H7 (cell line): ENCODE measurements at places on chromosomes 3 and 15.

DNA sequence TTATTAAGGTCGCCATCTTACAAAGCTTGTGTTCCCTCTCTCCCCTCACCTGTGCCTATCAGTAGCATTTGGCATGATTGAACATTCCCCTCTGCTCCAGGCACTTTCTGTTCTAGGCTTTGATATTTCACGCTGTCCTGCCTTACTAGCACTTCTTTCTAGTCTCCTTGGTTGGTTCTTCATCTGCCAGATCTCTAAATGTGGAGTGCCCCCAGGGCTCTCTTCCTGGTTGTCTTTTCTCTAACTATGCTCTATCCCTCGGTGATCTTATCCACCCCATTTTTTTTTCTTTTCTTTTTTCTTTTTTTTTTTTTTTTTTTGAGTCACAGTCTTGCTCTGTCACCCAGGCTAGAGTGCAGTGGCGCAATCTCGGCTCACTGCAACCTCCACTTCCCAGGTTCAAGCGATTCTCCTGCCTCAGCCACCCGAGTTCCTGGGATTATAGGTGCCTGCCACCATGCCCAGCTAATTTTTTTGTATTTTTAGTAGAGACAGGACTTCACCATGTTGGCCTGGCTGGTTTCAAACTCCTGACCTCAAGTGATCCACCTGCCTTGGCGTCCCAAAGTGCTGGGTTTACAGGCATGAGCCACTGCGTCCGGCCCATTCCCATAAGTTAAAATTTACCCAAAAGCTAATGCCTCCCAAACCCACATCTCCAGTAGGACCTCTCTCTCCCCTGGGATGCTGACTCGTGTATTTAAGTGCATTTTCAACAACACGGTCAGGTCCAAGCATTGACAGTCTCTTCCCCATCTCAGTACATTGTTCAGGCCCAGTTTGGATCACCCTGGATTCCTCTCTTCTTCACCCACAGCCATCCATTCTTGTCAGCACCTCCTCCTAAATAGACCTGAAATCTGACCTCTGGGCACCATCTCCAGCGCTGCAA, 5.2 kb downstream of the NUSAP1 start:
- DNase-seq, result no peak

- DNase-seq, result no peak
Measured at GRCh38 chr3:131747466-131747865, 244.7 kb upstream of the MRPL3 start.

DNA sequence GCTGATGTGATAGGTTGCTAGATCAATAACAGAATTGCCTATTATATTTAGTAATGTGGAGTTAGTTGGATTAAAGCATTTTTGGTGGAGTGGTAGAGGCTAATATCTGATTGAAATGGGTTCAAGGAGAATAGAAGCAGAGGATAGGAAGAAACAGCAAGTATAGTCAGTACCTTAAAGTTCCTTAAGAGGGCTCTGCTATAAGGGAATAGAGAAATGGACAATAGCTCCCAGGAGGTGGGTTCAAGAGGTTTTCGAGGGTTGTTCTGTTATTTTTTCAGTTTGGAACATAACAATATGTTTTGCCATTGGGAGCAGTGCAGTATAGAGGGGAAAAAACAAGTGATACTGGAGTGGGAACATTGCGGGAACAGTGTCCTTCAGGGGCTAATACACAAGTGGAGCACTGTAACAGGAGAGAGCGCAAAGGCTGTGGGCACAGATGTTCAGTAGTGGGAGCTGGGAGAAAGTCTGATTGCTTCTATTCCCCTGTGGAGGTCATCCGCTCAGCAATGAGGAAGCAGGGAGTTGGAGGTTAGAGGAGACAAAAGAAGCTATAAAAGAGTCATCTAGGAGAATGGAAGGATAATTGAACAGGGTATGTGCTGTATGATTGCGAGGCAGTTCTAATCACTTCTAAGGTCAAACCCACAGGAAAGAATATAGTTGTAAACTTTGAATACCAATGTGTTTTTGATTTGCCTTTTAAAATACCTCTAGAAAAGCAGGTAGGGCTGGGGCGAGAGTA, 3.3 kb downstream of the MRPS11 start:
- DNase-seq, result no peak

DNA sequence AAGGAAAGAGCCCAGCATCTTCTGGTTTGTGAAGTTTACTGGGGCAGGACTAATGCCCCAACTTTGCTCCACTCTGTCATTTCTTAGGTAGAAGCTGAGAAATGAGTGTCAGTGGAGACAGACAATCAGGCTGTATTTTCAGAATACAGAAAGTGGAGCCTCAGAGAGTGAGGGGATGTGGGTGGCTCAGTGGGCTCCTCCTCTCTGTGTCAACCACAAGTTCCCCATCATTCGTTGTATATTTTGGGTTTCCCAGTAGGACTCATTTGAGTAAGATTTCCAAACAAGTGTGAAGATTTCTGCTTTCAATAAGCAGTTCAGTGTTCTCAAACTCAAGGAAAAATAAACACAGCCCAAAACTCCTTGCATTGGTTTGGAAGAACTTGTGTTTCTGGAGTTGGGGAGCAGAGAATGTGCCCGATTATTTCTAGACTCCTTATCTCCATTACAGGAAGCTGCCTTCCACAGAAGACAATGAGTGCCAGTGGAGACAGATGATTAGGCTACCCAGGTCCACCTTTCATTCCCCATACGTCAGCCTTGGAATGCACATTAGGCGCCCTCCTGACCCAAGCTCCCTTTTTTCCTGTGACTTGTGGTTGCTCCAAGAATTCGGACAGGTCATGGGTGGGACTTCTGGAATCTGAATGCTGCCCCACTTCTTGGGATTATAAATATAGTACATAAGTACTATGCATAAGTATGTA, 792.1 kb upstream of the LMCD1 start:
- no peak for DNase-seq

GRCh38 chr3:192816351-192816750, 89.0 kb upstream of the FGF12 start:
- DNase-seq, result no peak

DNA sequence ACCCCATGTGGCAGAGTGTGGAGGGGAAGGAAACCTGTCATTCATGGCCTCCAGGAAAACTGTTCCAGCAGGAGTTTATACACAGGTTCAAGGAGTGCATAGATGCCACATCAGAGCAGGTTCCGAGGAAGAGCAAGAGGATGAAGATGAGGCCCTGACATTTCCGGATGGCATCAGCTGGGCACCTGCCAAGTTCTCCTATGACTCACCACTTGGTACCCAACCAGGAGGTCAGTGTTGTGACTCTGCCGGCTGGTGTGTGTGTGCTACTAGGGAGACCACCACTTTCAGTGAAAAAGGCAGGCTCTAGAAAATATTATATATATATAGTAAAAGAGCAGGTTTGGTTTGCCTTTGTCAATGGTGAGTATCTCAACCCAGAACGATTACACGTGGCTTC, 69.3 kb downstream of the NTRK3 start:
- no peak for DNase-seq

GRCh38 chr3:134817297-134817696, 22.2 kb downstream of the EPHB1 start:
- DNase-seq, result no peak

GRCh38 chr15:72961346-72961745, 90.9 kb upstream of the NEO1 start:
- DNase-seq, result no peak

- DNase-seq, result no peak
Measured at GRCh38 chr3:170864525-170865208, 5.3 kb downstream of the RPL22L1 start.

GRCh38 chr3:101611023-101611422, 37.0 kb downstream of the PCNP start:
- DNase-seq, result no peak

DNA sequence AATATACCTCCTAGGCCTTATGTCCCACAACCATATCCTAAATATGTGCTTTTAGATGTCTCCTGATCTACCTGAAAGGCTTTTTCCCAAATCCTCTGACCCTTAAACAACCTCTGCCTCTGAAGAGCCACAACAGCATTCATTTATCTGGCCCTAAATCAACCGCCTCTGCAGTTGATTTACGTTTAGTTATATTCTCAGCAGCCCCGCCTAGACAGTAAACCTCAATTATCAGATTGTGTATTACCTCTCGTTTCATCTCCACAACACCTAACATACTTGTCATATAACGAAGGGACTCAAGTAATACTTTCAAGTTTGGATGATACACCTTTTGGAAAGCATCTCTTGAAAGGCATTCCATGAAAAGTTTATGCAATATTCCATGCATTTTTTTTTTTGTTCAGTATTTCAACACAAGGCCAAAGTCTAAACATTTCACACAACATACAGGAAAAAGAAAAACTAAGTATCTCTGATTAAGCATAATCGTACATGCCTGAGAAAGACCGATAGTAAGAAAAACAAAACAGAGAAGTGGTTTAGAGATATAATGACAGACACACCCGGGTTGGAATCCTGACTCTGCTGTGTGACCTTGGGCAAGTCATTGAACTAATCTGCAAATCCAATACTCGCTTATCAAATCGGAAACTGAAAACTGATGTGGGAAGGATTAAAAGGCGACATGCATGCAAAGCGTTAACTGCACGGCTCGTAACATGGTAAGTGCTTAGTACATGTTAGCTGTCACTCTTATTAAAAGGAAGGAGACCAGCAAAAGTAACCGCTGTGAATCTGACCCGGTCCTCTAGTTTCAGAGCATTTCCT, 778 bp downstream of the CRBN start:
- no peak for DNase-seq

DNA sequence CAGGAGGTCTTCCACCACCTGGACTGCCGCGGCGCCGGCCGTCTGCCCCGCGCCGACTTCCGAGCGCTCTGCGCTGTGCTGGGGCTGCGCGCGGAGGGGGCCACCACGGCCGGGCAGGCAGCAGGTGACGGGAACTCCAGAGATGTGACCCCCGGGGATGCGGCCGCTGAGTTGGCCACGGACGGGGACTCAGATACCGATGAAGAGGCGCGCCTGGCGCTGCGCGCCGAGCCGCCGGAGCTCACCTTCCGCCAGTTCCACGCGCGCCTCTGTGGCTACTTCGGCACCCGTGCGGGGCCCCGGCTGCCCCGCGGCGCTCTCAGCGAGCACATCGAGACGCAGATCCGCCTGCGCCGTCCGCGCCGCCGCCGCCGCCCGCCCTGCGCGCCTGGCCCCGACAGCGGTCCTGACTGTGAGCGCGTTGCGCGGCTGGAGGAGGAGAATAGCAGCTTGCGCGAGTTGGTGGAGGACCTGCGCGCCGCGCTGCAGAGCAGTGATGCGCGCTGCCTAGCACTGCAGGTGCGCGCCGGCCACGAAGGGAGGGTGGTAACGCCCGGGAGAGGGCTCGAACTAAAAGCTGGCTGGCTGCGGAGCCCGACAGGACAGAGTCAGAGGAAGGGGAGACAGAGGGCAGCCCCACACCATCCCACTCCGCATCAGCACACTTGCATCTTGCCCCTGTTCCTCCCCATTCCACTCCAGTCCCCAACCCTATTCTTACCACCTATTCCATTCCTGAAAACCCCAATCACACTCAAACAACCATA, 885 bp downstream of the EFCC1 start:
- peak; percentile 83 for DNase-seq

GRCh38 chr3:114034787-114035545, 21.4 kb downstream of the CCDC191 start:
- no peak for DNase-seq

DNA sequence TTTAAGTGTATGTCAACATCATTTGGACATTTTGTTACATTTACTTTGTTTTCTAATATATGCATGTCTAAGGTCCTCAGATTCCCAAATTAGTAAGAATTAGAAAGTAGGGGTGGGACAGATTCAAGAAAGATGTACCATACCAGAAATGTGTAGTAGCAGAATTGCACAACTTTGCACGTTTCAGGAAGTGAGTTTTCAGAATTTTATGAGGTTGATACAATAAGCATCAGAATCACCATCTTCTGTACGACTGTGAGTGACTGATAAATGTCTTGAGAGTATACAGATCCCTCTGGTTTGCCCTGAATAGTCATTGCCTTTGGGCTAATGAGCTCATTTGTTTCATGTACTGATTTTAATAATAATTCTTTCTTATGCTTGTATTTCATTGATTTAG, 9.3 kb downstream of the ARIH2 start:
- DNase-seq, result no peak

DNA sequence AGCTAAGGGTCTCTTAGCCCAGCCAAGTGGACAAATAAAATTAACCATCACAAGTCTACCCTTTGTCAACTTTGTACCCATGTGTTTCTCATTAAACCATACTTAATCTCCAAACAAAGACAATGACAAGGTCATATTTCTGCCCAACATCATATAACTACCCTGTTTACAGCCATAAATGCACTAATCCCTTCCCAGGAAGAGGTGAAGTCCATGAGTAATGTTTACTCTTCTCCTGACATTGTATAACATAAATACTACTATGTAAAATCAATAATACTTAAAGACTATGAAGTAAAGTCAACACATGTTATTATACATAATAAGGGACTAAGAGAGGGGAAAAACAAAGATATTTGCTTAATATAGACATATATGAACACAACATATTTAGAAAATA, 38.5 kb upstream of the FAN1 start:
- no peak for DNase-seq
